Cardiac fibroblast (primary cell): ENCODE measurements at places on chromosomes 3 and 15.

DNA sequence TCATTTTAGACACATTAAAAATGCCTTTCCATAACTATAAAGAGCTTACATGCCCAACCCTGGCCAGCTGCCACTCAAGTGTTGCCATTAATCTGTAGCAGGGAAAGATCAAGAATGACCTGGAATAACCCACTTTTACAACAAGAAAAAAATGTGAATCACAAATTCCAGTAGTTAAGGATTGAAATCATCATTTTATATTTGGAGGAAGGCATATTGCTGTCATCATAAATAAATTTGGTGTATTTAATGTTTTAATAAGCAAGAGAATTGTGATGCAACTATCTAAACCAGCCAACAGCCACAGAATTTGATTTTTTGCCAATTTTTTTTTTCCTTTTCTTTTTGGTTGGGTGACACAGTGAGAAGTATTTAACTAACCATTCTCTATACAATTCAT is 240.0 kb upstream of the SEMA6D start:
- DNase-seq: peak; percentile 50

GRCh38 chr3:116808725-116809124 is 99.1 kb downstream of the TUSC7 start:
- DNase-seq: no peak

GRCh38 chr15:43489191-43489590 is 3.8 kb downstream of the TP53BP1 start:
- DNase-seq: peak; percentile 18

DNA sequence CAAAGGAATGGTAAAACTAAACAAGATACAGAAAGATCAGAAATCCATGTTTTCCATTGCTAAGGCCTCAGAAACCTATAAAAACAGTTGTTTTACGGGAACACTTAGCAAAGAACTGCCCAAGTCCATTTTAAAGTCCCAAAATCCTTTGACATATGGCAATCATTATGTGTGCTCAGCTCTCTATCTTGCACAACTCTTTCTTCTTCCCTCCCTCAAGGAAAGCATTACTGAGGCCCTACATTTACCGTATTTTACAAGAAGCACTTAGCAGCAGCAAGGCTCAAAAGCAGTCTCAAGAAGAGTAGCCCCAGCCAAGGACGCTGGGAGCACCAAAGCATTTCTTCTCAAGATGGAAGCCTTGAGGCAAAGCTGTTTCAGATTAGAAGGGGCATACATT is 169.6 kb upstream of the LRTM1 start:
- no peak for DNase-seq
